AG04449 (cell line): ENCODE measurements at places on chromosomes 11 and 22.

GRCh38 chr11:10746871-10747270 lies 4.2 kb upstream of the CTR9 start:
- DNase-seq = no peak

GRCh38 chr11:8998017-8998416 lies 5.8 kb downstream of the NRIP3 start:
- no peak for DNase-seq

DNA sequence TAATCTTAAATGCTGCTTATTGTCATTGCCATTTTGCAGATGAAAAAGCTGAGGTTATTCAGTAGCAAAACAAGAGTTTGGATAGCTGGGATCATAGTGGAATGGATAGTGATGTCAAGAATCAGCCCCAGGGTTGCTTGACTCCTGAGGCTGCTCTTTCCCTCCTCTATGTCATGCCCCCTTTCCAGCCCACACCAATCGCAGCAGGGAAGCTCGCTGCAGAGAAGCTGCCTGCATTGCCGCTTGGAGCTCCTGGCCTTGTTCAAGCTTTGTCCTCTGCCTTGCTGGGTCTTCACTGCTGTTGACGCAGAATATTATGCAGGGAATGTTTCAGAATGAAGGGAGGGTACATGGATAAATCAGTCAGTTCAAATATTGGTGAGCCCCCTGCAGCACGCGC lies 128.8 kb upstream of the RASSF10 start:
- no peak for DNase-seq

DNA sequence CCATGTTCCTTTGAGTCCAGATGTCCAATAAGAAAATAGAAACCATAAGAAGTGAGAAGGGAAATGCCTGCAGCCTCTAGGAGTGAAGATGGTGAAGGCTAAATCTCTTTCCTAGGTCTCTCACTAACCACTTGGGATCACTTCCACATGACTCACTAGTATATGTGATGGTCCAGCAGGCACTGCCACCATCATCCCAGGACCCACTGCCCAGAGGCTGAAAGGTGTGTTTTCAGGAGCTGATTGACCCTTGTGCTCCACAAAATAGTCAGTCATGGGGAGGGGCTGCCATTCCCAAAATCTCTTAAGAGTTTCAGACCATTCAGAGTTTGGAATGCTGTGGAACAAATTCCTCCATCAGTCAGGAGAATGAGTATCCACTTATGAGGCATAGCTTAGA lies 22.9 kb downstream of the UBASH3B start:
- no peak for DNase-seq
